ENCODE measurements at places on chromosomes 4 and X.

GRCh38 chr4:99447079-99447478 lies 11.9 kb upstream of the ADH7 start:
- DNase-seq = no peak

GRCh38 chr4:19659101-19659500 lies 592.6 kb upstream of the SLIT2 start:
- no peak for DNase-seq

DNA sequence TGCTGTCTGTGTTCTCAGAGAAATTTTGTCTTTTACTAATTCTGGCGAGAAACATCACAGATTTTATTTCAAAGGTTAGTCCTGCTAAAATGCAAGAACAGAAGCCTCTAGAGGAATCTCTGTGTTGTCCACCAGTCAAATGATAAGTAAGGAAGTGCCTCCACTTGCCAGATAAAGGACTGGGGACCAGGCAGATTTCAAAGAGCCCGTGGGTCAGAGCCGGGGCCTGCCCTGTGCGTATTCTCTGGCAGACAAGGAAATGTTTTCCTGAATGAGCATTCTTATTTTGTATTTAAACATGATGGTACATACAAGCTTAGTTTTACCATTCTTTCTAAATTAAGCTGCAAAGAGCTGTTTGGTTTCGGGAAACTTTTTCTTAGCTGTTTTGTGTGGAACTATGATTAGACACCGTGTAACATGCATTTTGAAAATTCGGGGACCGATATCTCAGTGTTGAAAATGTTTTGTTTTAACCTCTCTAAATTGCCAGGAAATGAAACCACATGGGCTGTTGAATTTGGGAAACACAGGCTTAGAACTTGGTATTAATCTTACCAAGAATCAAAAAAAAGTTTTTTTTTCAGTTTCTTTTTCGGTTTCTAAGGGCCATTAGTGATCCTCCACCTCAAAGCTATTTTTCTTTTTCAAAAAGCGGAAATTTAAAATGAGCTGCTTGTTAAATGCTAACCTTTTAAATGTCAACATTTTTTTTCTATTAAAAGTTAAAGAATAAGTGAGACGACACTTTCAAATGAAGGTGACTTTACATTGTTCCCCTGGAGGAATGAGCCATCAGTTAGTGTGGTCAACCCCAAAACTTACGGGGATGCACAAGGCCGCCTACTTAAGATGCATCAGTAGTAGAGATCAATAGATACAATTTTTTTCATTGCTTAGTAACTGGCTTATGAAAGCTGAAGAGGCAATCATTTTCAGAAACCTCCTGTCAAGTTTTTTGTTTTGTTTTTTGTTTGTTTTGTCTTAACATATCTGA lies 89.6 kb upstream of the MTM1 start:
- no peak for DNase-seq

DNA sequence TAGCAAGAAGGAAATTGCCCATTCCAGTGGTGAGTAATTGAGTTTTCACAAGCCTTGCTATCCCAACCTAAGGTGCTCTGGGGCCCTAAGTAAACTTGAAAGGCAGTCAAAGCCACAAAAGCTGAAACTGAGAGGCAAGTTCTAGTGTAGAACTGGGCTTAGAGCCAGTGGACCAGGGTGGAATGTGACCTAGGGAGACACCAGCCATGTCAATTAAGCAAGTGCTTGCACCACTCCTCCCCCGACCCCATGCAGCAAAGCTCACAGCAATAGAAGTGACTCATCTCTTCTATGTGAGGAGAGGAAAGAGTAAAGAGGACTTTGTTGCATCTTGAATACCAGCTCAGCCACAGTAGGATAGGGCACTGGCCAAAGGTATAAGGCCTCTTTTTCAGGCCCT lies 486.1 kb upstream of the POU3F4 start:
- DNase-seq = no peak

- no peak for DNase-seq
Observed at GRCh38 chr4:69920874-69921273, 10.0 kb upstream of the CSN1S1 start.

DNA sequence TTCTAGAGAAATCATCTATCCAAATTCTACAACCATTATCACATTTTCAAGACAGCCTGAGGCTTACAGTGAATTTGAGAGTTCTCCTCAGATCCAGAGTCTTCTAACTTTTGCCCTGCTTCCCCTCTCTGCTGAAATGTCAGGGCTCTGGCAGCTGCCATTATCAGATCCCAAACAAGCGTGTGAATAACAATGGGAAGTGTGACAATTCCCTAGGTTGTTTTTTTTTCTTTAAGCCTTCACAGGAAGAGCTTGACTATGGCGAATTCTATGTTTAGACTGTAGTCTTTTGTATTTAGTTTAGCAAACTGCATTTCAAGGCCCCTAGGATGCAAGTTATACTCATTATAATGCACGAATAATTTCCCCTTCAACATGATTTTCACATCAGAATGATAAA lies 61.3 kb upstream of the KDR start:
- DNase-seq = no peak

- DNase-seq = no peak
Observed at GRCh38 chr4:128450326-128451120, 162.9 kb upstream of the PGRMC2 start.

DNA sequence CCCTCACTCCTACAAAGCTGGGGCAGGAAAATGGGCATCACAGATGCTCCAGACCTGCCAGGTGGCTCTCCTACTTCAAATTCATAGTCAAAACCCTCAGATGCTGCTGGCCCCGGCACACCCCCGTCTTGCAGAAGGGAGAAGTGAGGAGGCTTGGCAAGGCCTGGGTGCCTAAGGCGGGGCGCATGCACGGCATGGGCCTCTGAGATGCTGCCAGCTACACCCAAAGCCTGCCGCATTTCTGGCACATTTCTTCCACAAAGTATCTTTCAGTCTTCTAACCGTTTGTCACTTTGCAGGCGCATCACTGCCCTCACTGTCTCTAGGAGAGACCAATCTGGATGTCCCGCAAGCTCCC lies 19.6 kb downstream of the WDR1 start:
- DNase-seq = no peak

GRCh38 chr4:185880571-185880970 lies 68.6 kb upstream of the SORBS2 start:
- DNase-seq = no peak

GRCh38 chrX:55240788-55241340 lies 20.7 kb downstream of the PAGE5 start:
- DNase-seq = no peak

DNA sequence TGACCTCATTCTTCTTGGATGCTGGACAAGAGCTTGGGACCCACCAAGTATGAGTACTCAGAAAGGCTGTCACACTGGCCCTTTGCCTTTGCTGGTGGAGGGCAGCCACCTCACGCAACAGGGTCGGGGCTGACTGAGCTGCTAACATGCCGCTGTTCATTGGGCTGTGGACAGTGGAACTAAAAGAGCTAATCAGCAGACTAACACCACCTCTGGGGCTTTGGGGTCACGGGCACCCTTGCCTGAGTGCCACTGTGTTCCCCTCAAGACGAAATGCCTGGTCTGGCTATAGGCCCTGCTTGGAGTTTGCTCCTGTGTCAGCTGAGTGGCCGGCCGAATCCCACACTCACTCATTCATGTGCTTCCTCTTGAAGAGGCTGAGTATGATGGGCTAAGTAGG lies 559.6 kb downstream of the SPRY1 start:
- DNase-seq = no peak

DNA sequence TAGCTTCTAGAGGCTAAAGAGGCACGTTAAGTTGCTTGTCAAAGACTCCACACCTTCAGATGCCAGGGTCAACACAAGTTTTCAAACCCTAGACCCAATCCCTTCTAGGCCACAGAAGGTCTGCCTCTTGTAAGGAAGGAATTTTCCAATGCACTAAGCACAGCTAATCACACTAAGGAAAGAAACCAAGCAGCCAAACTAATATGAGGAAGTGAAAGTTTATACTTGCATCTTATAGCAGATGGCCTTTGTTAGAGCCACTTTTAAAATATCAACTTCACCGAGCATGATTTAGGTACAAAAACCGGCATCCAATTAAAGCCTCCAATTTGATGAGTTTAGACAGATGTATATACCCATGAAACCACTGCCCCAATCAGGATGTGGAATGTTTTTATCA lies 9.9 kb downstream of the FHL1 start:
- no peak for DNase-seq

- no peak for DNase-seq
Observed at GRCh38 chr4:24956763-24957162, 43.9 kb upstream of the CCDC149 start.

DNA sequence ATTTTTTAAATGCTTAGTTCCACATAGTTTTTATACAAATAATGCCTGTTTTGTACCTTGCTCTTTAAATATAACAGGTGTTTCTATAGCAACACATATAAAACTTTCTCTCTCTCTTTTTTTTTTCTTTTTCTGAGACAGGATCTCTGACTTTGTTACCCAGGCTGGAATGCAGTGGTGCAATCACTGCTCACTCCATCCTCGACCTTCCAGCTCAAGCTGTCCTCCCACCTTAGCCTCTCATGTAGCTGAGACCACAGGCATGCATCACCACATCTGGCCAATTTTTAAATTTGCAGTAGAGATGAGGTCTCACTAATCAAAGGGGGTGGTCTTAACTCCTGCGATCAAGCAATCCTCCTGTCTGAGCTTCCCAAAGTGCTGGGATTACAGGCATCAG lies 18.3 kb upstream of the SULT1E1 start:
- DNase-seq = no peak

- DNase-seq = no peak
Observed at GRCh38 chrX:108090491-108091263, 665 bp downstream of the PSMD10 start.

DNA sequence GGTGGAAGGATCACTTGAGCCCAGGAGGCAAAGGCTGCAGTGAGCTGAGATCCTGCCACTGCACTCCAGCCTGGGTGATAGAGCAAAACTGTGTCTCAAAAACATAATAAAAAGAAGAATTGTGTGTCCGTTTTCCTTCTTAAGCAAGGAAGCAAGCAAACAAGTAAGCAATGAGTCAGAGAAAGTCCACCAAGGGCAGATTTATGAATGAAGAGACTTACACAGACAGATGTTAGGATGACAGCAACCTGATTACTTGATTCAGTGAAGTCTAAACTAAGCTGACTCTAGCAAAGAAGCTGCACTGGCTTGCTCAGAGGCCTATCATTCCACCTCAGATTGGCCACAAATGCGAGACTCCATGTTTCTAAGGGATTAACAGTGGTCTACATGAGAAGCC lies 34.1 kb upstream of the SCML1 start:
- no peak for DNase-seq

- no peak for DNase-seq
Observed at GRCh38 chr4:101037249-101037648, 310.1 kb downstream of the PPP3CA start.

DNA sequence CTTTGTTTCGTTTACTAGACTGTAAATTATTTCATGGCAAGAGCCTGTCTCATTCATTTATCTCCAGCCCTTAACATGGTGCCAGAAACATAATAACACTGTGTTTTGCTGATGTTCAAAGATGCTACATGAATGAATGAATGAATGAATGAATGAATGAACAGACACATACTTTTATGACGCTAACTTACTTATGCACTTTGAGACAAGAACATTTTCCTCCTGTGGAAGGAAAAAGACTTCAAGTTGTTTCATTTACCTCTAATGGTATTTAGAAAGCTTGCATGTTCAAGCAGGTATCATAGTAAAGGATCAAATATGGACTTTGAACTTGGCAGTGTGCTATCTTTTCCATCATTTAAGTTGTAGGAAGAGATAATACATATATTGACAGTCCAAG lies 131.6 kb downstream of the GLRA2 start:
- DNase-seq = no peak

DNA sequence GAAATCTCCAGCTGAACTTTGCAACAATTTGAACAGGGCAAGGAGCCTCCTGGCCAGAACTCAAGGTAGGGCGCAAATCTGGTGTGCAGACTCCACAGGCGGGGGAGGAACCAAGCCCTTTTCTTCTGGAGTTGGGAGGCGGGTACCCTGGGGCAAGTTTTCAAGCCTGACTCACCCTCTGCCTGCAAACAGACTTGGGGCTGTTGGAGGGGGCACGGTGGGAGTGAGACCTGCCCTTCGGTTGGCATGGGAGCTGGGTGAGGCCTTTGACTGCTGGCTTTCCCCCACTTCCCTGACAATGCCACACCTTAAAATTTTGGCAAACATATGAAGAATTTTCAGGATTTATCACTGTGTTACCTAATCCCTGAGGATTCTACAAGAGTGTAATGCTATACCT lies 709.8 kb upstream of the DIAPH2 start:
- DNase-seq = no peak

DNA sequence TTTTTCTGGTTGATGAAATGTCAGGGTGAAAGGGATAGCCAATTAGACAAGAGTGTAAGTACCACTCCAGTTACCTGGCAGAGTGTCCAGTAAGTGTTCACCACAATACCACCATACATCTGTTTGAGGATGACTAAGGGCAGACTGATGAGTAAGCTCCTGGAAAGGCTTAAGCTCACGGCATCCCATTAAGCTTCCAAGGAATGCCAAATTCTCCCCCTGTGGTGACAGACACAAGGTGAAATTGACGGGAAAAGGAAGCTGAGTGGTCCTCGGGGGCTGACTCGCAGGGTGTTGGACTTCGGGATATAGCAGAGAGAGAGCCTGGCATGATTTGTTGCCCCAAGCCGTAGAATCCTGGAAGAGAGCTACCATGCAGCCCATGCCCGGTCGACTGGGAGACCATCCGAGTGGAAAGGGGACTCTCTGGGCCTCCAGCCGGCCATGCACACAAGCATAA lies 7.6 kb upstream of the BST1 start:
- DNase-seq = no peak

GRCh38 chr4:105414316-105414715 lies 59.5 kb downstream of the PPA2 start:
- DNase-seq = no peak

- no peak for DNase-seq
Observed at GRCh38 chrX:29155286-29155685, 568.0 kb downstream of the IL1RAPL1 start.

GRCh38 chrX:12866451-12867377 lies at the start of gene TLR7:
Gene TLR7 (plus strand): TSS chrX:12867072. CDS start chrX:12867579, 507 bp downstream.
- DNase-seq = no peak

DNA sequence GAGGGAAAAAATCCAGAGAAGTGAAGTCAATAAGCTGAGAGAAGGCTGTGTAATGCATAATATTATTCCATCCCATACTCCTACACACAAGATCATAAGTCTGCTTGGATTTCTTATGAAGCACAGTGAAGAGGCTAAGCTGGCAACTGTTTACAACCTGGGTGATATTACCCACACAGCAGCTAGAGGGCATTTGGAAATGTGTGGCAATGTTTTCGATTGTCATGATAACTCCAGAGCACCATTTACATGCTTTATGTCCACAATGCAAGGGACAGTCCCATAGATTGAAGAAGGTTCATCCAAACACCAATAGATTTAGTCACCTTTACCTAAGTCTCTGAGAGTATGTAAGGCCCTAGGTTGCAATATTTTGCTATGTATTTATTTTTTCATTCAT lies 412.2 kb downstream of the PPP3CA start:
- no peak for DNase-seq

All from left forelimb (tissue), 1 donor.